Kidney capillary endothelial cell (primary cell): ENCODE measurements at places on chromosomes 3 and 15.
A peak's percentile ranks its signal among the peaks of the same experiment; 100 is the strongest.

DNA sequence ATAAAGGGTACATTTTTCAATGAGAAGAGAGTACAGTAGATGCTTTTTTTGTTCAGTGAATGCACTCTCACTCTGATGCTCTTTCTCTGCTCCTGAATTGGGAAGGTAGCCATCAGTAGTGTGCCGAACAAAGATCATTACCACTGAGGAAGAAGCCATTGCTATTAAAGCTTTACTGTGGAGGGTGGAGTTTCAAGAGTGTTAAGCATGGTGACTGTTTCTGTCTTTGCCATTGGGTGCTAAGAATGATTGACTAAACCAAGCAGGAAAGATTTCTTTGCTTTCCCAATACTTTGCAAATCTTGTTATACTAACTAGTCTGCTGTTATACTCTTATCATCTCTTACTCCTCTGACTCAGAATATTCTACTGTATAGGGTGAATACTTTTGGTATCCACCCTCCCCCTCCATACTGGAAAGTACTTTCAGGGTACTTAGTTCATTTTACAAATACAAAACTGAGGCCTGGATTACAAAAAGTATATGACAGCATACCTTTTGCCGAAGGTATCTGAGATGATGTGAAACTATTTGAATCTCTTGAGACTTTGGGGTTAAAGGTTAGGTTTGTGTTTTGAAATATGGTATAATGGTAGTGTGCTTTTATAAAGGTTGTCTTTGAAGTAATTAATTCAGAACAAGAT, 1.7 kb downstream of the RAB11A start:
- DNase-seq: peak; percentile 53

- DNase-seq: no peak
These were observed 71.1 kb downstream of the CHSY1 start for GRCh38 chr15:101180620-101181307.

DNA sequence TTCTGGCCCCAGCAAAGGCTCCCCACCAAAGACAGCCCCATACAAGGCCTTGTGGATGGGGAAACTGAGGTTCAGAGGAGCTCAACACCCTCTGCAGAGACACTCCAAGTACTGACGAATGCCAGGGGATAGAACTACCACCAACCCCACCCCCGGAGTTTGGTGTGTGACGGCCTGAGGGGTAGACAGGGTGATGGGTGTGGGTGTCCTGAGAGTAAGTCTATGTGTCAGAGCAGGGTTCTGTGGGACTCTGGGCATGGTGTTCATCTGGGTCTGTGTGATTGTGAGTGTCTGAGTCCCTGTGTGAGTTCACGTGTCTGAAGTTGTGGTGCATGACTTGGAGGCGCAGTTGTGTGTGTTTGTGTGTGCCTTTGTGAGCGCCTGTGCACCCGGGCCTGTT, 7.4 kb downstream of the PTH1R start:
- no peak for DNase-seq

GRCh38 chr15:31005660-31006059, 14.2 kb upstream of the MTMR10 start:
- no peak for DNase-seq

GRCh38 chr3:183161552-183162336, 790 bp downstream of the LAMP3 start:
- no peak for DNase-seq

- no peak for DNase-seq
These were observed 160.6 kb downstream of the ECT2 start for GRCh38 chr3:172911142-172911541.

DNA sequence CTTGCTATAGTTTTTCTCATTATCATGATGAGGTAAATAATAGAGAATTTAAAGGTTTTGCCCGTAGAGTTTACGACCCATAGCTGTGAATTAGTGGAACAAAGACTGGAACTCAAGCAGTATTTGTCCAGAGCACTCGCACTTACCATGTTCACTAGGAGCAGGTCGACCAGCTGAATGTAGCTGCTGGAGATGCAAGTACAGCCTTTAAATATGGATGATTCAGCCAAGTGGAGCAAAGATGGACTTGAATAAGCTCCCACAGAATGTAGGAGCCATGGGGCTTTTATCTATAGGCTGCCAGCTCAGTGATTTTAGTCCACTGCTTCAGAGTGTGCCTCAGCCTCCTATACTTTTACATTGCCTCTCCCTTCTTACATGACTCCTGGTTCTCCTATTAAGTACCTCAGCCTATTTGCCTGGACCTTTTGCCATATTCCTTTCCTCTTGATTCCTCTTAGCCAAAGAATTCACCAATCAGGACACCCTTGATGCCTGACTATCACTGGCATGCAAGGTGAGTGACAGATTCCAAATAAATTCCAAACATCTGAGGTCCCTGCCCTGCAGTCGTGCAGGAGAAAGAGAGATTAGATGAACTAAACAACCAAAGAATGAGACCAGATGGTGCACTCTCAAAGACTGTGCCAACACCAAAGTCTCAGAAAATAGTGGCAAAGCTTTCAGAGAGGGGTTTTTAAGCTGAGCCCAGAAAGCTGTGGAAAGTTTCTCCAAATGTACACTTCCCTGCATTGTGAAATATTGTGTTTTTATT, 3.9 kb downstream of the MKRN3 start:
- DNase-seq: no peak

GRCh38 chr15:44775953-44776352, 39.6 kb downstream of the TRIM69 start:
- peak; percentile 21 for DNase-seq

- peak; percentile 44 for DNase-seq
These were observed 757 bp upstream of the DIPK2A start for GRCh38 chr3:143970773-143971358.
